ENCODE measurements at places on chromosomes 12 and 14. TPM values are rescaled to one million over a fixed set of nuclear protein-coding genes. Genes with fewer than 3 reads are reported as not detected.

- DNase-seq = no peak
Measured at GRCh38 chr12:132998741-132999140, 12.6 kb downstream of the ZNF26 start.

- no peak for DNase-seq
Measured at GRCh38 chr12:122399254-122399591, 23.2 kb downstream of the CLIP1 start.

- no peak for DNase-seq
Measured at GRCh38 chr12:102601621-102602020, 121.3 kb upstream of the IGF1 start.

DNA sequence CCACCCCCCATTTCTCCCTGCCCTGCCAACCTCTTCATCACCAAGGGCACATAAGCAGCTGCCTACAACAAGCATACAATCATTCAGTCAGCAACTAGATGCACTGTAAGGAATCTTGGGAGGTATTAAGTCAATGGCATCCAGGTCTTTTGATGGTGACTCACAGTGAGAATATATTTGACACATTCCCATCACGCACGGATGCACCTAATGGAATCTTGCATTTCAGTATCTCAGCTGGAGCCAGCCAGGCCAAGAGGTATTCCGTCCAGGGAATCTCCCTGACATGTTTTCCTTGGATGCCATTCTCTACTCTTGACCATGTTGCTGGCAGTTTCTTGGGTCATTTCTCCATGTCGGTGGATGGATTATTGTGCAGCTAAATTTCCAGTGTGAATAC lies 73.9 kb upstream of the CAPRIN2 start:
- no peak for DNase-seq

DNA sequence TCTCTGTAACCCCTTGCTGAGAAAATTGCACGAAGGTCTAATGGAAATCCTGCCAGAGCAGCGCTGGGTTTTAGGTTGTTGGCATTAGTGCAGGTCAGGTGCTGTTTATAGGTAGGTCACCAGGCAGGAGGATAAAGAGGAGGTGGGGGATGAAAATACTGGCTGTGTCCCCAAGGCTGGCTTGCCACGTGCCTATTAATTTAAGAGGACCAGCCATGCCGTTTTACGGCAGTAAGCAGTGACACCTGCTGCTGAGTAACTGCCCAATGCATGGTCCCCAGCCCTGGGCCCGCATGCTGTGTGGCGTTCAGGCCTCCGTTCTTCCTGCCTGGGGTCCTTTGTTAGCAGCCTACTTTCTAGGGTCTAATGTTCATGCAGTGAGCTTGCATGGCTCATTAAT lies 67.2 kb downstream of the WDR20 start:
- no peak for DNase-seq

DNA sequence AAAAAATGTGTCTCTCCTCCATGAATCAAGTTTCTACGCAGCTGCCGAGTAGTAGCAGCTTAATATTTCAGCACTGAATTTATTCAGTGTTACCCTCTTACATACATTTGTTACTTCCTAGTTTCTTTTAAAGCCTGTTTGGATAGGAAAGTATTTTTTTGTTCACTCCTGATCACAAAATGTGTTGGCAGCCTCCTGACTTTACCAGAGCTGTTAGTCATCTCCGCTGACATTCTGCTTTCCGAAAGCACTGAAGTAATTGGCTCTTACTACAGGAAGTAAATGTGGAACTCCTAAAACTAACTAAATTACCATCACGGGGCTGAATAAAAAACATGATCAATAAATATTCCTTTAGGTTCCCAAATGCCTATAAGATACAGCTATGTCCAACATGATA lies 225.5 kb downstream of the EPS8 start:
- DNase-seq = no peak

- DNase-seq = no peak
Measured at GRCh38 chr14:34098045-34098984, 147.4 kb upstream of the EGLN3 start.

- no peak for DNase-seq
Measured at GRCh38 chr12:70560671-70561070, 76.6 kb downstream of the PTPRB start.

IQSEC3 gene
- total RNA-seq = 0.98 TPM

GRCh38 chr12:76074701-76075336 lies 9.7 kb downstream of the NAP1L1 start:
- no peak for DNase-seq

BIN2 gene
- total RNA-seq = 2.3 TPM

DNA sequence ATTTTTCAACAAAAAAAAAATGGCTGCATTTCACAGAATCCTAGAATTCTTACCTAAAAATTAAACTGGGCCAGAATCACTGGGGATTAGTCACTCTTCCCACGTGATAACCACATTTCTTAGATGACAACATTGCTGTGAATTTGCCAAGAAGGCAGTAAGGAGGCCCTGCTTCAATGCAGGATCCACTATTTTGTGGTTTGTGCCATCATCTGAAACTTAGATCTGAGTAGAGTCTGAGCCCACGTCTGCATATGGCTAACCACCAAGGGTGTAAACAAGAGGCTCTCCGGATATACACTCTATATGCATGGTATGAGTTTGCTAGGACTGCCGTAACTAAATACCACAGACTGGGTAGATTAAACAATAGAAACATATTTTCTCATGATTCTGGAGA lies 24.4 kb upstream of the TBX5 start:
- DNase-seq = no peak

DNA sequence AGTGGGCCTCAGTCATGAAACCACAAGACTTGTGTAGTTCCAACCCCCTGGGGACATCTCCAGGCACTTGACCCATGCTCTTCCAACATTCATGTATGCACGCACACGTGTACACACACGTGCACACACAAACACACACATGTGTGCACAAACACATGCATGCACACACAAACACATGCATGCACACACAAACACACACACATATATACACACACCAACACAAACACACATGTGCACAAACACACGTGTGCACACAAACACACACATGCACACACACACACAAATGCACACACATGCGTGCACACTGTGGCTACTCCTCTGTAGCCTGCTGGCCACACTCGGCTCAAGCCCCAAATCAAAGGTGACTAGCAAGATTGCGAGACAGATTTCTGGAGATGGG lies 22.8 kb downstream of the BDKRB2 start:
- DNase-seq = no peak
